GM23338 (cell line): ENCODE measurements at places on chromosomes 2 and 18. TPM values are rescaled to one million over a fixed set of nuclear protein-coding genes. Genes with fewer than 3 reads are reported as not detected.

GRCh38 chr18:42126586-42126985, 171.6 kb downstream of the PIK3C3 start:
- H3K36me3 ChIP-seq: no peaks in the 10 kb centered on the region
- no peaks in the 10 kb centered on the region for H3K4me1 ChIP-seq
- no peak overlapping the region for H3K4me3 ChIP-seq
- no peak overlapping the region for H3K27ac ChIP-seq
- H3K27me3 ChIP-seq: no peaks in the 10 kb centered on the region
- DNase-seq: no peak

DNA sequence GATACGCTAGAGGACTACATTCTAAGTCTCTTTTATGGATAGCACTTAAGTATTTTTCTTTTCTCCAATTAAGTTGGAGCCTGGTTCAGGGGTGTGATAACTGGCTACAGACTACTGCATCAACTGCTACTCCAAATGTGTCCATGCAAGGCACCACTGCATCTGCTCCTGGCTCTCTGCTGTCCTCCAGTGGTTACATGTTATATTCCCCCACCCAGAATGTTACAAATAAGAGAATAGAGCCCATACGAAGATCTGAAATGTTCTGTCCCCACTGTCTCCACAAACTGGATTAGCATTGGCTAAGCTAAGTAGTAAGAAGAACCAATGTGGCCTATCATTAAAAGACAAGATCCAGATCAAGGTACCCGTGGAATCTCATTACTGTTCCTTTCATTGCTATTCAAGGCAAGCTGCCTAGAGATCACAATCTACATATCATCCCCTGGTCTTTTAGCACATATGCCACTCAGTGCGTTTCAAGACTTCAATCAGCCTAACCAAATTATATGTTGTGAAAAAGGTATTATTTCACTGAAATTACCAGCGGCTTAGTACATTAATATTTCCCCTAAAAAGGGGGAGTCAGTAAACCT, 308.3 kb upstream of the SLC8A1 start:
- no peaks in the 10 kb centered on the region for H3K36me3 ChIP-seq
- no peak overlapping the region for H3K27ac ChIP-seq
- no peak overlapping the region for H3K4me3 ChIP-seq
- DNase-seq: peak; percentile 74
- no peaks in the 10 kb centered on the region for H3K4me1 ChIP-seq

DNA sequence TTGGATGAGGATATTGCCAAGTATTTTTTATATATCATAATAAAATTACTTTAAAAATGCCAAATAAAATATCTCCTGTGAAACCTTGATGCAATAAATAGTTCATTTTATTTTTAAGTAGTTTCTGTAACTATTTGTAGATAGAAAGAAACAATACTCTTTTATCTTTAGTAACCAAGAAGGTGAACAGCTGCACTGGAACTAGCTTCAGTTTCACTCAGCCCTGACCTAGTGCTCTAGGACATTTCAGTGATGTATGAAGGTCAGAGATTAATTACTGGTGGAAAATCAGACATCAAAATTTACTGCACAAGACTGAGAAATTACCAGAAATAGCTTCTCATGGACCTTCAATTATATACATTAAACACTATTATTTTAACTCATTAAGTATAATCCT, 1305.0 kb downstream of the CNTNAP5 start:
- H3K4me1 ChIP-seq: no peaks in the 10 kb centered on the region
- no peaks in the 10 kb centered on the region for H3K36me3 ChIP-seq
- no peak for DNase-seq

GRCh38 chr2:2931318-2932075, 446.1 kb downstream of the EIPR1 start:
- no peaks in the 10 kb centered on the region for H3K27me3 ChIP-seq
- no peak for DNase-seq
- no peaks in the 10 kb centered on the region for H3K4me1 ChIP-seq
- H3K36me3 ChIP-seq: no peaks in the 10 kb centered on the region
- H3K27ac ChIP-seq: no peak overlapping the region

Gene RAX
- 0.03 and 0.08 TPM in 2 replicates for total RNA-seq

Gene NT5DC4
- total RNA-seq: not detected in 2 replicates
